ENCODE measurements at places on chromosomes 4 and X. TPM values are rescaled to one million over a fixed set of nuclear protein-coding genes. Genes with fewer than 3 reads are reported as not detected.

GRCh38 chrX:49976682-49977197, 54.3 kb downstream of the CLCN5 start:
- DNase-seq, result no peak
- no peak overlapping the region for H3K4me3 ChIP-seq
- H3K27ac ChIP-seq, result no peak overlapping the region
- no peaks in the 10 kb centered on the region for H3K36me3 ChIP-seq
- no peaks in the 10 kb centered on the region for H3K27me3 ChIP-seq
- no peaks in the 10 kb centered on the region for H3K4me1 ChIP-seq

CENPVL1 gene
- 2.0 TPM for total RNA-seq

DNA sequence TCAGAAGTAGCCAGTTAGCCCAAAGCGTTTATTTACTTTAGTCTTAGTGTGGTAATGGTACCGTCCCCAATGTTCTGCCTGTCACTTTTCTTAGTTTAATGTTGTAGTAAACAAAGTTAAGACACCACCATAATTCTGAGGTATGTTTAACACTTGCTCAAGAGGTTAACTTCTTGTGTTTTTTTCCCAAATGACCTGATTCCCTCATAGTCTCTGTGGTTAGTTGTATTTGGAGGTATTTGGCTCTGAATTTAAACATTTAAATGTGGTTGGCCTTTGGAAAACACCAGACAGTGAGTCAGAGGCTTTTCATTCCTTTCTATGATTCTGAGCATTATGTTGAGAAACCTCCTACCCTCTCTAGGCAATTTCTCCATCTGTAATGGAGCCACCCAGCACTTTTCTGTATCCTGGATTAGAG, 47.9 kb downstream of the CXCL1 start:
- no peak overlapping the region for H3K4me3 ChIP-seq
- DNase-seq, result no peak
- H3K4me1 ChIP-seq, result no peaks in the 10 kb centered on the region
- no peak overlapping the region for H3K27ac ChIP-seq
- no peaks in the 10 kb centered on the region for H3K36me3 ChIP-seq

DNA sequence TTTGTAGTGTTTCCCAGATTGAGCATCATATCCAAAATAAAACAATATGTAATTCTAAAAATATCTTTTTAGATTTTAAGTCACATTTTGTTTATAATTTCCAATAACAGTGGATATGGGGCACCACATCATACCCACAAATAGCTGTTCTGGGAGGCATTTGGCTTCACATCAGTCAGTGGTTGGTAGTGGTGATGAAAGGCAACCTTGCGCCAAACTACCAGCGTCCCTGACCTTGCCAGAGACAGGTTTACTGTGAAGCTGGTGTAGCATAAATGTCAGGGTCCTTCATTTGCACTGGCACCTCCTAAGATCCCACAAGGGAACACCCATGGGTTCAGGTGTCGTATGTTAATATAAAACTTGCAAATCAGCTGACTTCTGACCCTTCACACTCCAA, 222.2 kb downstream of the DCTD start:
- DNase-seq, result no peak
- H3K4me1 ChIP-seq, result peaks cover 9% of the 10 kb centered on the region
- H3K27me3 ChIP-seq, result no peaks in the 10 kb centered on the region
- H3K36me3 ChIP-seq, result no peaks in the 10 kb centered on the region
- no peak overlapping the region for H3K4me3 ChIP-seq

OTUD6A gene
- not detected for total RNA-seq

DNA sequence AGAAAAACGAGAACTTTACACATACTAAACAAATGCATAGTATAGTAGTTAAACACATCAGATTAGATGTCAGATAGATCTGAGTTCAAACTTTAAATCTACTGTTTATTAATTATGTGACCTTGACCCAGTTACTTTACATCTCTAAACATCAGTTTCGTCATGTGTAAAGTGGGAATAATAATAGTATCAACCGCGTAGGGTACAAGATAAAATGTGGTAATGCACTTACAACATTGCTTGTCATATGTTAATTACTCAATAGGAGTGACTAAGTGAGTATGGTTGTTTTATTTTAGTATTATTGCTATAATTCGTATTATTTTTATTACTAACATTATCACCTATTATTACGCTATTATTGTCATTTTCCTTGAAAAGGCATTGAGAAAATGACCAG, 144.2 kb downstream of the KLHL4 start:
- H3K27me3 ChIP-seq, result no peaks in the 10 kb centered on the region
- no peak overlapping the region for H3K4me3 ChIP-seq
- no peaks in the 10 kb centered on the region for H3K4me1 ChIP-seq
- H3K27ac ChIP-seq, result no peak overlapping the region
- H3K36me3 ChIP-seq, result no peaks in the 10 kb centered on the region

GRCh38 chr4:3835527-3836405, 69.6 kb downstream of the ADRA2C start:
- H3K4me1 ChIP-seq, result peaks cover 19% of the 10 kb centered on the region
- peak; percentile 63 for DNase-seq
- H3K4me3 ChIP-seq, result no peak overlapping the region

- no peak overlapping the region for H3K4me3 ChIP-seq
- no peak overlapping the region for H3K27ac ChIP-seq
- no peaks in the 10 kb centered on the region for H3K36me3 ChIP-seq
- H3K27me3 ChIP-seq, result no peaks in the 10 kb centered on the region
- peaks cover 6% of the 10 kb centered on the region for H3K4me1 ChIP-seq
Observed at GRCh38 chrX:116824785-116825184, 362.0 kb upstream of the CT83 start.

- no peak for DNase-seq
- H3K27me3 ChIP-seq, result no peaks in the 10 kb centered on the region
- no peak overlapping the region for H3K27ac ChIP-seq
- no peaks in the 10 kb centered on the region for H3K36me3 ChIP-seq
Observed at GRCh38 chr4:80082693-80083092, 9.7 kb upstream of the ANTXR2 start.

SMIM14 gene
- 43.5 TPM for total RNA-seq

MAGEB16 gene
- total RNA-seq, result not detected

CT47A7 gene
- total RNA-seq, result not detected

USP11 gene
- 106 TPM for total RNA-seq

FAM3A gene
- 4.5 TPM for total RNA-seq

GRCh38 chrX:112668476-112669409, 11.0 kb downstream of the LHFPL1 start:
- H3K36me3 ChIP-seq, result no peaks in the 10 kb centered on the region
- peak overlapping the region; percentile 1 for H3K4me3 ChIP-seq
- H3K27ac ChIP-seq, result no peak overlapping the region

GALNTL6 gene
- 0.12 TPM for total RNA-seq

CYTL1 gene
- total RNA-seq, result 1.1 TPM

- no peak overlapping the region for H3K4me3 ChIP-seq
- H3K36me3 ChIP-seq, result peaks cover 40% of the 10 kb centered on the region
- DNase-seq, result no peak
- H3K4me1 ChIP-seq, result no peaks in the 10 kb centered on the region
- no peak overlapping the region for H3K27ac ChIP-seq
Observed at GRCh38 chr4:24570574-24571236, 13.6 kb downstream of the DHX15 start.

CSN1S1 gene
- total RNA-seq, result not detected

- H3K36me3 ChIP-seq, result no peaks in the 10 kb centered on the region
- peaks cover 30% of the 10 kb centered on the region for H3K27me3 ChIP-seq
- H3K4me3 ChIP-seq, result peak overlapping the region; percentile 24
- H3K4me1 ChIP-seq, result no peaks in the 10 kb centered on the region
Observed at GRCh38 chrX:39162322-39162735, 361.1 kb downstream of the MID1IP1 start.

GRCh38 chr4:48766131-48766792, 13.8 kb downstream of the FRYL start:
- no peak for DNase-seq
- peaks cover 7% of the 10 kb centered on the region for H3K4me1 ChIP-seq
- H3K4me3 ChIP-seq, result no peak overlapping the region
- H3K27me3 ChIP-seq, result no peaks in the 10 kb centered on the region

- peaks cover 3% of the 10 kb centered on the region for H3K4me1 ChIP-seq
- H3K4me3 ChIP-seq, result no peak overlapping the region
- no peak overlapping the region for H3K27ac ChIP-seq
- no peaks in the 10 kb centered on the region for H3K36me3 ChIP-seq
- no peak for DNase-seq
Observed at GRCh38 chrX:30875957-30876356, 13.1 kb downstream of the TAB3 start.

- H3K4me3 ChIP-seq, result no peak overlapping the region
- H3K36me3 ChIP-seq, result no peaks in the 10 kb centered on the region
- no peak for DNase-seq
- no peak overlapping the region for H3K27ac ChIP-seq
- H3K27me3 ChIP-seq, result no peaks in the 10 kb centered on the region
Observed at GRCh38 chr4:142420311-142421095, 425.6 kb downstream of the INPP4B start.

Measured in neural progenitor cell (in vitro differentiated cells).